T-helper 17 cell (primary cell): ENCODE measurements at places on chromosomes 3 and 15. TPM values are rescaled to one million over a fixed set of nuclear protein-coding genes. Genes with fewer than 3 reads are reported as not detected.

Gene ZPLD1
- not detected for total RNA-seq

Gene MORC1
- total RNA-seq, result 0.68 TPM

Gene TMC3
- not detected for total RNA-seq

Gene TM4SF1
- not detected for total RNA-seq

Gene FOXB1
- 0.21 TPM for total RNA-seq

Gene SEC22A
- total RNA-seq, result 17.2 TPM

- no peak for DNase-seq
These were observed 104.5 kb downstream of the CHRNA7 start for GRCh38 chr15:32134842-32135241.

DNA sequence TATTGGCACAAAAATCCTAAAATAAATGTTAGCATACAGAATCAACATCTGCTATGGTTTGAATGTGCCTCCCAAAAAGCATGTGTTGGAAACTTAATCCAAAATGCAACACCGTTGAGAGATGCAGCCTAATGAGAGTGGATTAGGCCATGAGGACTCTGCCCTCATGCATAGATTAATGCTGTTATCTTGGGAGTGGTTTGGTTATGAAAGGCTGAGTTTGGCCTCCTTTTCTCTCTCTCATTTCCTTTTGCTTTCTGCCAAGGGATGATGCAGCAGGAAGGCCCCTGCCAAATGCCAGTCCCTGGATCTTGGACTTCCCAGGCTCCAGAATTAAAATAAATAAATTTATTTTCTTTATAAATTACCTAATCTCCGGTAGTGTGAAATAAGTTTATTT, 49.4 kb downstream of the SYNM start:
- no peak for DNase-seq

DNA sequence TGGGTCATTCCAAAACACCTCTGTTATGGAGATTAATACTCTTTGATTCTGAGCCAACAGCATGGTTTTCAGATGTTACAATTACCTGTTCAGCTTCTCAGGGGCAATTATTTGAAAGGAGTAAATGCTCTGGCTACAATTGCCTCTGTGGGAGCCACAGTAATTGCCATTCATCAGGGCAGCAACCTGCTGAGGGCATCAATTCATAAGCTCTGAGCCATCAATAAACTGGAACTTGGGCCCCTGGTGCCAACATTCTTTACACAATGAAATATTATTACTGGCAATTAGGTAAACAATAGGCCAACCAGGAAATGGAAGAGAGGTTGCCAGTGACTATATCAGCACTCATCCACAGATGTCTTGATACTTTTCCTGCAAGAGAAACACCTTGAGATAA, 660.8 kb downstream of the MECOM start:
- no peak for DNase-seq

DNA sequence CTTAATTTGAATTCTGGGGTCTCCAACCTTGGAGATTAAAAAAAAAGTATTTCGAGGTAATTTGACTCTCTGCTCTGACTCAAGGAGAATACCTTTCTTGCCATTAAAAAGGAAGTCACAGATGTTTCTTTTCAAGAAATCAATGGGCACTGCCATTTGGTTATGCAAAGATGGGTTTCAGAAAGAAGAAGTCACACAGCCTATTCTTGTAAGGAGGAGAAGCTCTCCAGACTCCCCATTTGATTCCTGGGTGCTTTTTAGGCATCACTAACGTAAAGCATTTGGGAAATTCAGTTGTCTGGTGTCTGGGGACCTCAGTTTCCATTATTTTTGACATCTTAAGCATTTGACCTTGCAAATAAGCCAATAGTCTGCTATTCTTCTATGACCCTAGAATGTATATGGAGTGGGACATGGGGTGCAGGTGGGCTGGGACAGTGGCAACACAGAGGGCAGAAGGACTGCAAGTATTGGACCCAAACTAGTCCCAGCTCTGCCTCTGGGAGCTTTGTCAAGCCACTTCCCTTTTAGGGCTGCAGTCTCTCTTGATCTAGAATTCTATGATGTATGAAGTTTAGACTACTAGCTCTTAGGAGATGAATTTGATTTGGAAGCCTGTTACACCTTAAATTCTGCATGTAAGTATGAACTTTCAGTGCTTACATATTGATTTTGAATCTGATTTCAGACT, 27.8 kb downstream of the IL5RA start:
- no peak for DNase-seq

GRCh38 chr3:189787632-189788031, 156.4 kb downstream of the TP63 start:
- no peak for DNase-seq

DNA sequence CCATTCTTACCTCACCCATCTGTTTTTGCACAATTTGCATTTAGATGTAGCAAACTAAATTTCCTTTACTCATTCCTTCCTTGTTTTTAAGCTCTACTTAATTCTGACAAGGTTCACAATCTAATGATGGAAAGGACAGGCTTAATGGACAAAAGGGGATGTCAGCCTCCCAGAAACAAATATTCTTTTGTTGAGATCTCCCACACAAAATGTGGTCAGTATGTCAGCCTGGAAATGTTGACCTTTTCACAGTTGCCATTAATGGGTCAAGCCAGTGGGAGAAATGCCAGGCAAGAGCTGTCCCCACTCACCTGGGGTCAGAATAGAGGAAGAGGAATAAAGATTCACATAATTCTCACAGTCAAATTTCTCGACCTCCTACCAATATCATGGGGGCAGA, 27.0 kb downstream of the WWTR1 start:
- DNase-seq, result no peak
